ENCODE measurements at places on chromosomes 1 and 21. TPM values are rescaled to one million over a fixed set of nuclear protein-coding genes. Genes with fewer than 3 reads are reported as not detected.

Gene TFF3
- total RNA-seq = not detected

Gene KRTAP19-3
- total RNA-seq = not detected

Gene MIA3
- total RNA-seq = 47.1 TPM

DNA sequence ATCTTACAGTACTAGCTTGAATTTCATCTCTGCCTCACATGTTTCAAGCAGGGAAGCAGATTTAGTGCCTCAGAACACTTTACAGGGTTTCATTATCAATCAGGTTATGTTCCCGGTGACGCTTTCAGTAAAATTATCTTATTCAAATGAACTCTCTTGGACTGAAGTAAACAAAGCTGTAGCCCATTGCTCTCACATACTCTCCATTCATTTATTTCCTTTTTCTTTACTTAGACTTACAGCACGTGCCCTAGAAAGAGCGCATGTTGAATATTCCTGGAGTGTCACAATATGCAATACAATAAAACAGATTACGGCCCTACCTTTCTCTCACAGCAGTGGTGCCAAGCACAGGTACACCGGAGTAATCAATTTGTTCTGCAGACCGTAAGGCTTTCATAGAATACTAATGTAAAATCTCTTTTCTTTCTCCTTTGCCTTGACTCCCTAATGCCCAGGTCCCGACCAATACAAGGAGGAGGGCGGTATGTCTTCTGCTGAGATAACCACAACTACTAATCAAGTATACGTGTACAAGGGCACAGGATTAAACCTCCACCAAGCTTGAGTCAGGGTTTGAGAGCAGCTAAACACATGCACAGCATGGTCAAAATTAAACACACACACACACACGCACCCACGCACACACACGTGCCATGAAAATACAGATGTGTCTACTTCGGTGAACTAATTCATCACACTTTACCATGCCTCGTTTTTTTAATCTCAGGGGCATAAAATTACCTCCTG, 62.8 kb downstream of the NRIP1 start:
- DNase-seq = no peak

GRCh38 chr1:195096051-195096521, 1512.2 kb downstream of the KCNT2 start:
- no peak for DNase-seq

DNA sequence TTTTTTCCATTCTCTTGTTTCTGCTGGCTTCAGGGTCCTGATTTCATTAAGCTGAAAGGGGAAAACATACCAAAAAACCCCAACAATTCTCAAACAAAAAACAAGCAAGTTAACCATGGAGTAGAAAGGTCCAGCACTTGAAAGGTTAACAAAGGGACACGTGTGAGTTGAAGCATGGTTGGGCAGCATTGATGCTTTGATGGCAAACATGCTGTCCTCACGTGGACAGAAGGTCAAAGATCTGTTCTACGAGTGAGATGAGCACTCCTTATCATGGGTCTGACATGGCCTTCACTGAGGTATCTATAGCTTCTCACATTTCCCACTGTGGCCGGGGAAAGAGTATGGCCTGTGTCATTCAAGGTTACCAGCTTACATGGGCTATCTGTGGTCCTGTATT, 394.9 kb downstream of the HHAT start:
- no peak for DNase-seq

DNA sequence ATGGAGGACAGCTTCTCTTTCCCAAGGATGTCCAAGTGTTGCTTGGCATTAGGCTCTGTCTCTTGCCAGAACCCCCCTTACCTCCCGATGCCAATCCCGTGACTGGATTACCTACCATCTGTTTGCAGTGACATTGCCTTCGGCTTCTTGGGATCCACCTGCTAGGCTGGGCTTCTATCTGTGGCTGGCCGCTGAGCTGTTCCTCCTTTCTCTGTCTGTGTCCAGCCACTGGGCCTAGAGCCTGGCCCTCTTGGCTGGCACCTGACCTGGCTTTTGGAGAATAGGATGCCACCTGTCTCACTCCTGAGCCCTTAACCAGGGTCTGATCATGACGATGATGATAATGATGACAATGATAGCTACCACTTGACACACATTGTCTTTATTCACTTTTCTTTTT, 41.6 kb upstream of the STUM start:
- DNase-seq = no peak

GRCh38 chr1:40361637-40362036, 11.9 kb upstream of the SMAP2 start:
- DNase-seq = no peak

DNA sequence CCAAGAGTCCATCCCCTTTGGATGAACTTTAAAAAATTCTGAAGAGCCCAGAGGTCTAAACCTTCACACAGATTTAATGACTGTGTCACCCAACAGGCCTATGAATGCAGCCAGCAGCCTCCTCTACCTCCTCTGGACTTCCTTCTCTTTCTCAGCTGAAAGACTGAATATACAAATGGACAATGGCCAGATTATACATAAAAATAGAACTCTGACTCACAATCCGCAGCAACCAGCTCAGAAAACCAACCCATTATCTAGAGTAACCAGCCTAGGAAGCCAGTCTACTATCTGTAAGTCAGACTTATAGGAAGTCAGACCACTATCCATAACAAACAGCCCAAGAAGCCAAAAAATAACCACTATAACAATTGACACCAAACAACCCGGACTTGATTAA, 224.5 kb downstream of the ASTN1 start:
- DNase-seq = no peak

- no peak for DNase-seq
These were observed 182.9 kb downstream of the CDC7 start for GRCh38 chr1:91683598-91683951.

- no peak for DNase-seq
These were observed 15.4 kb upstream of the EPS15 start for GRCh38 chr1:51534447-51534846.

GRCh38 chr1:6101826-6102531, 56.3 kb downstream of the KCNAB2 start:
- DNase-seq = no peak

- DNase-seq = no peak
These were observed 3.1 kb downstream of the BACE2 start for GRCh38 chr21:41170859-41171609.

- DNase-seq = no peak
These were observed 868.5 kb downstream of the BRINP3 start for GRCh38 chr1:189609167-189609566.

DNA sequence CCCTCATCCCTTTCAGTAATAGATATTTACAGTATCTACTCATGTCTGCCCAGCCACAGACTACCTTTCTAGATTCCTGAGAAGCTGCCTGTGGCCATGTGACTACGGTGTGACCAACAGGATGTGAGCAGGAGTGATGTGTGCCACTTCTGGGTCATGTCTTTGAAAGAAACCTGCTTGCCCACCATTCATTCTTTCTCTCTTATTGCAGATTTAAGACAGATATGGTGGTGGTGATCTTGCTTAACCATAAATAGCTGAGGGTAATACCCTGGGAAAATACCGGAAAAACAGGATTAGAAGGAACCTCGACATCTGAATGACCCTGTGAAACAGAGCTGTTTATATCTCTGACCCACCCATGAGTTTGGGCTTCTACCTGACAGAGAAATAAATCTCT, 41.6 kb upstream of the GUCA2A start:
- DNase-seq = no peak

Data from NCI-H460 (cell line).